Activated CD8-positive, alpha-beta memory T cell treated with anti-CD3 and anti-CD28 coated beads for 1 hour (primary cell): ENCODE measurements at places on chromosomes 4 and X.

DNA sequence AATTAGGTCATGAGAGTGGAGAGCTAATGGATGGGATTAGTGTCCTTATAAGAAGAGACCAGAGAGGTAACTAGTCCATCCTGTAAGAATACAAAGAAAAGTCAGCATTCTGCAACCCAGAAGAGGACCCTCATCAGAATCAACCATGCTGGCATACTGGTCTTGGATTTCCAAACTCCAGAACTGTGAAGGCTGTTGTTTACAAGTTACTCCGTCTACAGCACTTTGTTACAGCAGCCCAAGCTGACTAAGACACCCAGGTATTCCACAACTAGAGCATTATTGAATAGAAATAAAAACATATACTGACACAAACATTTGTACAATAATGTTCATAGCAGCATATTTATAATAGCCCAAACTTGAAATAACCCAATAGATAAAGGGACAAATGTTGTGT is 9.2 kb downstream of the TMEM156 start:
- no peak for DNase-seq

GRCh38 chrX:140524556-140524955 is 19.7 kb upstream of the SOX3 start:
- no peak for DNase-seq

DNA sequence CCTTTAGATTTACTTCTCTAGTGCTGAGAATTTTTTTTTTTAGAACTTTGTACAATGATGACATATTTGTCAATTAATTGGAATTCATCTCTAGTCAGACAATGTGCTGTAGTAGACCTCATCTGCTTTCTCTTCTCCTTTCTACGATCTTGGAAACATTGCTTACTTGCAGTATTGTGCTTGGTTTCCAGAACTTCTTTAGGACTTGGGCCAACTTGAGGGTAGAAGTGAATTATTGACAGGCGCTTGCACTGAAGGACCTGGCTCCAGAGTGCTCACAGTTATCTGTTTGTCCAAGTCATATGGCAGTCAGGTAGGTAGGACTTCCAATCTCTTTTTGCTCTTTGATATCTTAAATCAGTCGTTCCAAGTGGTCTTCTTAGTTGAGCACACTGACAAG is 39.6 kb downstream of the FNIP2 start:
- no peak for DNase-seq

GRCh38 chr4:138307319-138307718 is 65.2 kb upstream of the SLC7A11 start:
- no peak for DNase-seq

DNA sequence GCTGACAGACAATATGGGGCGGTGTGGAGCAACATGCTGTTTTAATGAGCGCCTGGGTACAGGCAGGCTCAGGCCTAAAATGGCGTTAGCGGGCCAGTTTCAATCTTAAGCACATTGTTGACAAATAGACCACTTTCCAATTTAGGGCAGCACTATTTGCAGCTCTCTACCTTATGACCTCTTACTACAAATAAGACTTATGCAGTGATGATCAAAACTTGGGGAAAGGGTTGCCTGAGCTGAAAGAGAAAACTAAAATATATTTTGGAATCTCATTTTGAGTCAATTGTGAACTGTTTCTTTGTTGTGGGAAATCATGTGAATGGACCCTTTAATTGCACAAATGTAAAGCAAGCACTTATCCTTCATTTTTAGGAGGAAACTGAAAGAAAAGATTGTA is 25.5 kb upstream of the GPAT3 start:
- no peak for DNase-seq

- DNase-seq: no peak
Measured at GRCh38 chr4:82780752-82781231, 17.8 kb downstream of the SCD5 start.

DNA sequence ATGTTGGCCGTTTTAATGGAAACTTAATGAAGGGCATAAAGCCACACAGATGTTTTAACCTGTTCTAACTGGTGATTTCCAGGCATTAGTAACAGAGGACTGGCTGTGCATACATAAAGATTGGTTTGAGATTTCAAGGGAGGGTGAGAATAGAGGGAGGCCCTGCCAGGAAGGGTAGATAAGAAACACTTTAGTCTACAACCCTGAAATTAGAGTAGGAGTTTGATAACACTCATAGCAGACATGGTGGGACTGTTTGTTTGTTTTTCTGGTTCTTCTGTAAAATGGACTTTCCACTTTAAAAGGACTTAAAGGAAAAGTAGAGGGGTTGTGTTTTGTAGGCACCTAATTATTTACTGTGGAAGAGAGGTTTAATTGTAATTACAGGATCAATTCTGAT is 16.2 kb downstream of the SLC4A4 start:
- DNase-seq: no peak

GRCh38 chrX:123036401-123036800 is 147.7 kb upstream of the GRIA3 start:
- DNase-seq: no peak

GRCh38 chr4:637536-638280 is 12.3 kb downstream of the PDE6B start:
- DNase-seq: no peak
